Urothelium cell line (cell line): ENCODE measurements at places on chromosomes 5 and 9.

GRCh38 chr9:29640507-29640906 is 2067.2 kb upstream of the C9orf72 start:
- no peak for DNase-seq

GRCh38 chr5:62134811-62135210 is 171.2 kb upstream of the KIF2A start:
- no peak for DNase-seq

DNA sequence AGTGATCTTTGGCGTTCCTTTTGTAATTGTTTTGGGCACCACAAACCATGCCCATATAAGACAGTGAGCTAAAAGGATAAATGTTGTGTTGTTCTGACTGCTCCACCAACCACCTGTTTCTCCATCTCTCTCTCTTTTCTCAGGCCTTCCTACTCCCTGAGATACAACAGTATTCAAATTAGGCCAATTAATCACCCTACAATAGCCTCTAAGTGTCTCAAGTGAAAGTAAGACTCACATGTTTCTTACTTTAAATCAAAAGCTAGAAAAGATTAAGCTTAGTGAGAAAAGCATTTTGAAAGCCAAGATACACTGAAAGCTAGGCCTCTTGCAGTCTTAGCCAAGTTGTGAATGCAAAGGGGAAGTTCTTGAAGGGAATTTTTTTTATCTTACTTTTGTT is 268.8 kb upstream of the NREP start:
- no peak for DNase-seq

DNA sequence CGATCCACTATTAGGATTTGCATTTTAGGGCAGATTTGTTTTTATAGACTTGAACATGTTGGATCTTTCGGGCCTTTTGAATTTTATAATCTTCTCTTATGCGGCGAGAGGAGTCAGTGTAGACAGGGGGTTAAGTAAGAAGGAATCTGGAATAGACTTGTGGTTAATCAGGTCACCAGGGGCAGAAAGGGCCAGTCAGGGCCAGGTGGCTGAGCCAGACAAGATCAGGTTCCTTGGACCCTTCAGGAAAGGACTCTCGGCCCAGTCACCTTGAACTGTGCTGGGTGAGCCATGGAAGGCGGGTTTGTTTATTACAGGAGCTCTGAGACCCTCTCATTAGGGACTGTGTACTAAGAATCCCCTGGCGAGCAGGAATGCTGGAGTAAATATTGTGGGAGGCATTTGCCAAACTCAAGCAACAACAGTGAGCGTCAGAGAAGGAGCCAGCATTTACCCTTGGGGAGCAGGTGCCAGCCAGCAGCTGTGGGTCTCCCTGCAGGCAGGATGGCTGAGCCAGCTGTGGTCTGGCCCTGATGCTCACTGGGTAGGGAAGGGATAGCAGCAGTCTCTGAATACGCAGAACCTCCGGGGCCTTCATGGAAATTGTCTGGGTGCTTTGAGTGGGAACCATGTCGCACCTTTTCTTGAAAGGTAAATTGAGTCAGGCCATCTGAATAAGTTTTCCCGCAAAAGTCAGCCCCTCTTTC is 79.2 kb downstream of the UBE2QL1 start:
- no peak for DNase-seq

DNA sequence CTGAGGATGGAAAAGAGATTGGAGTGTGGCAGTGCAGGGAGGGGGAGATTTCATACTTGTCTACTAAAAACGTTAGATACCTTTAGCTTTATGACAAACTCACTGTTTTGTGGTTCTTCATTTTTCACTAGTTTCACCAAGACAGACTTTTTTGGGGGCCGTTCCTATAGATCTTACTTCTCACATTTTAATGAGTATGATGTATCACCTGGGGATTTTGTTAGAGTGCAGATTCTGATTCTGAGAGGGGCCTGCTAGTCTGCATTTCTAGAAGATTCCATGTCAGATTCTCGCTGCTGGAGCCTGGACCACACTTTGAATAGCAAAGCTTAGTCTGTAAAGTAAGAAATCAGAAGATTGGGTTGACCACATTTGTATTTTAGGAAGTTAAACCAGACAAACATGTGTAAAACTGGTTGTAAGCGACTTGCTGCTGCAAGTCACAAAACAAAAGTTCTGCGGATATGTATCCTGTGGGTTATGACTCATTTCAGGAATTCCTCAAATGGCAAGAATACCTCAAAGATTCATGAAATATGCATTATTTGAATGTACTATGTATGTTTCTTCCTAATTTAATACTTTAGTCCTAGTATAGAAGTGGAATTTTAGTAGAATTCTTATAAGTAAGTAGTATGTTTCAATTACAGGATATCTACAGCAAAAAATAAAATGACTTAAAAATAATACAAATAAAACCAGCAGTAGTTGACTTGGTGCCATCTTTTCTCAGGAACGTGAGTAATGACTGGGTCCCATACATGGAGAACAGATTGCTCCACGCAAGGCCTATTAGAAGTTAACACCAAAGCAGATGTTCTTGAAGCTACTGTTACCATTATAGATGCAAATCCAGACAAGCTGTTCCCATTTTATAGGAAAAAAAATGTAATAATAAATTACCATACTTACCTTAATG is 27.8 kb downstream of the NFIL3 start:
- peak; percentile 61 for DNase-seq

GRCh38 chr9:124511891-124512805 is 4.9 kb upstream of the NR5A1 start:
- no peak for DNase-seq

- no peak for DNase-seq
Measured at GRCh38 chr9:86424251-86424891, 70.2 kb upstream of the TUT7 start.

- DNase-seq, result no peak
Measured at GRCh38 chr9:129256959-129257713, 79.1 kb upstream of the IER5L start.

- no peak for DNase-seq
Measured at GRCh38 chr9:37412431-37413151, 9.9 kb upstream of the GRHPR start.

DNA sequence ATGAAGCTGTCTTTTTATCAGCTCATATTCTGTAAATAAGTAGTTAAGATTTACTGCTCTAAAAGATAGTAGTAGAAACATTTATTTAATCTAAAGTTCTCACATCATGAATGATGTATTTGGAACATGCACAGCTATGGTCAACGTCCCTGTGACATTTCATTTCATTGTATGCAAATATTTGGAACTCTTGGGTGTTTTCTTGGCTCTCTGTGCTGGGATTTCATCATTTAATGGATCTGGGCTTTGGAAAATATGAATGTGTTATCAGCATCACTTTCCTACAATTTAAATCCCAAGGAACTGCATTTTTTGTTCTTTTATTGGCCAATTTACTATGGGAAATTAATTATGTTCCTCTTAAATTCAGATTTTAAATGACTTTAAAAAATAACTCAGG is 462.9 kb downstream of the SEMA5A start:
- DNase-seq, result no peak

DNA sequence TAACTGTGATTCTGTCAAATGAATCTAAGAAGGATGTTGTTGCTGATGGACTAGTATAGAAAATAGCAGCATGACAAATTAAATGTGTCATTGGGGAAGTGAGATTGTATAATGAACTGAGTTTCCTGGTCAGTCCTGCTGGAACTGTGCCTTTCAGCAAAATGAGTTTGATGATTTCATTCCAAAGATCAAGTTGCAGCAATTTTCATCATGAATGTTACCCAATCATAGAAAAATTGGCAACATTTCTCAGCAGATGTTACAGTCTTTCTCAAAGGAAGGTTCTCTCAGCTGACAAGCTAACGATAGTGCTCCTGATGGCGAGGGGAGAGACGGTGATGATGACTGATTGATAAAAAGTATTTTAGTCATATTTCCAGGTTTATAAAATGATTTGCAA is 10.7 kb downstream of the PCDHAC2 start:
- no peak for DNase-seq
